ENCODE measurements at places on chromosomes 16 and 17.

GRCh38 chr17:6328279-6328678 lies 106.6 kb downstream of the AIPL1 start:
- DNase-seq, result no peak

- DNase-seq, result peak; percentile 41
Measured at GRCh38 chr17:81309140-81309858, 14.2 kb upstream of the SLC38A10 start.

DNA sequence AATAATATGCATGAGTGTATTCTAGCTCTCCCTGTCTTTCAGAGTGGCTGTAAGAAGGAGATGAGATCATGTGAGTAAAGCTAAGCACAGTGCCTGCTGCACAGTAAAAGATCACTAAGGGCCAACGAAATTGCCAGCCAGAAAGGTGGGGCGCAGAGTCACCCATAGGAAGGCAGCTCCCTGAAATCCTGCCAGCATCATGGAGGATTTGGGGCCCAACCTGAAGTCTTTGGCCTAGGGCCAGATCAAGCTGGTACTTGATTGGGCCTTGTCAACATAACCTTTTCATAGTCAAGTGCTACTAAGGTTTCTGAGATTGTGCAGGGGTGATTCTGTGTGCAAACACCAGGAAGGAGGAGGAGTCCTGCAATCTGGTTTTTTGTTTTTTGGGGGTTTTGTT lies 16.5 kb downstream of the SCNN1B start:
- no peak for DNase-seq

DNA sequence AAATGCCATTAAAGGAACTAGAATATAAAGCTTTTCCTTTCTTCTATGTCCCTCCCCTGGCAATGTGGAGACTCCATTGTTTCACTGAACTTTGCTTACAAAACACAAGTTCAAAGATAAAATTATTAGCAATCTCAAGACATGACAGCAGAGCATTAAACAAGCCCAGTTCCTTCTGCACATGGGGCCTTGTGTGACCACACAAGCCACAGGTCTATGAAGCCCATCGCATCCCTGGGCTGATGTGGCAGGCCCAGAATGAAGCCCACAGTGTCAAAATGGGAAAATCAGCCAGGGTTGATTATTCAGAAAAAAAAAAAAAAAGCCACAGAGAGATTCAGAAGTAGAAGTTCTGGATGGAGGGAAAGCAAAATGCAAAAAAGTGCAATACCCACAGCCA lies 12.9 kb upstream of the SLC39A11 start:
- no peak for DNase-seq

- DNase-seq, result no peak
Measured at GRCh38 chr17:927611-928461, 51.7 kb downstream of the NXN start.

- no peak for DNase-seq
Measured at GRCh38 chr17:49944273-49944870, 24.6 kb upstream of the DLX4 start.

DNA sequence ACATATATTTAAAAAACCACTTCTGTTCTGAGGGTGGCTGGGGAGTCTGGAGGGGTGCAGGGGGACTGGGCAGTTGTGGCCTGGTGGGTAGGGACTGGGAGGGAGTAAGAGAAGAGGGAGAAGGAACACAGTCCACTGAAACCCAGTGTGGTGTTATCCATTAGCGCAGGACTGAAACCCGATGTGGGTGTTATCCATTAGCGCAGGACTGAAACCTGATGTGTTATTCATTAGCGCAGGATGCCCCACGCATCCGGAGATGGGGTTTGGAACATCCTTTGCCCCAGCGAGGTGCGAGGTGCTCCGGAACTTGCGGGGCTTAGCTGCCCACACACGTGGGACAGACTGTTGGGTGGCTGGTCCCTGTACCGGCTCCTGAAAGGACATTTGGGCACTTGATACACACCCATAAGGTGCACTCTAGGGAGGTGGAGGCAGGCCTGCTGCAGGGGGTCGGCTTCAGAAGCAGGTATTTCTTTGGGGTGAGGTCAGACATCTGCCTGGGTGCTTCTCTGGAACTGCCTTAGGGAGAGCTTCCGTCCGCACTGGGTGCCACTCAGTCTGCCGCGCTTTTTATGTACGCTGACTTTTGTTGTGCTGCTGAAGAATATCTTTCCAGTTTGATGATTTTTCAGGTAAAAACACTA lies 20.3 kb upstream of the FASN start:
- DNase-seq, result no peak

DNA sequence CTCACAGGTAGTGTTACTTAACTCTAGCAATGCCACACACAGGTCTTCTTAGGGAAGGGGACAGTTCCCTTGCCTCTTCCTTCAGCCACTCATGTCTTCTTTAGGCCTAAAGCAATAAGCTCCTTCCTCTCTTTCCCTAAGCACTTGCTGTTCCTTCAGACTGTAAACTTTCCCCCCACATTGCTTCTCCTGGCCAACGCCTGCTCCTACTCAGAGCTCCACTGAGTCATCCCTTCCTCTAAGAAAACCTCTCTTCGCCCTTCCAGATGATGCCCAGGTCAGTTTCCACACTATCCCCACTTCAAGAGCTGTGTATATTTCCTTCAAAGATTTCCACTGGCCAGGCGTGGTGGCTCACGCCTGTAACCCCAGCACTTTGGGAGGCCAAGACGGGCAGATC lies 12.5 kb upstream of the EPOP start:
- DNase-seq, result no peak

DNA sequence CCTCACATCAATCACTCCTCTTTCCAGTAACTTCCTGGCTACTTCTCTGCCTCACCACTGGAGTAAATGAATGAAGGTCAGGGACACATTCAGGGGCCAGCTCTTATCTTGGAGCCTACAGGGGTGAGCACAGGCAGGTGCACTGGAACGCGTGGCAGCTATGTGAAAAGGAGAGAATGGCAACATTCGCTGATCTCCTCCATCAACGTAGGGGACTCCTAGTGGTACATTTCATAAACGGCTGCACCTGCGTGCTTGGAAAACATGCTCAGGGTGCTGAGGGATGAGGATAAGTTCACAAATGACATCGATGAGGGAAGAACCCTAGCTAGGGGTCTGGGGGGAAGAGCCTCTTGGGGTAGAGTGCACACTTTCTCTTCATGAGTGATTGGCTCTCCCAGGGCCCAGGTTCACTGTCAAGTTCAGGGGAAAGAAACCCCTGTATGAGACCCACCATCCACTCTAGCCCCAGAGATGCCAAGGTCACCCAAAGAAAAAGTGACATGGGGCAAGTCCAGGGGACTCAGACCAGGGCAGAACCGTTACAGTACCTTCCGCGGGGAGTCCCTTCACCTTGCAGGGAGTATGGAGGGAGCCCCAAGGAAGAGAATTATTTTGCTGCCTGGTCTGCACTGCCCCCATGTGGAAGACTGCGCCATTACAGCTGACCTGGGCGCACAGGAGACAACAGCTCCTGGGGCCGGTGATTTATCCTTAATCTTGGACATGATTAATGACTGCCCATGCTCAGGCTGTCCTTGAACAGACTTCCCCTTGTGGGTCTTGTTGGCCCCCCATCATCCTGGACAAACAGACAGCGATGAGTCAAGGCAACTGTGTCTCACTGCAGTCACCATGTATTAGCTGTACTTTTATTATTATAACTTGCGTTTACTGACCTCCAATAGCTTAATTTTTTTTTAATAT lies 30.1 kb downstream of the VAC14 start:
- peak; percentile 74 for DNase-seq

- DNase-seq, result peak; percentile 38
Measured at GRCh38 chr16:56637814-56638750, at the start of gene MT1A. Gene MT1A, plus strand, starts transcription at chr16:56638666. Its CDS starts 73 bp downstream, at chr16:56638739.

DNA sequence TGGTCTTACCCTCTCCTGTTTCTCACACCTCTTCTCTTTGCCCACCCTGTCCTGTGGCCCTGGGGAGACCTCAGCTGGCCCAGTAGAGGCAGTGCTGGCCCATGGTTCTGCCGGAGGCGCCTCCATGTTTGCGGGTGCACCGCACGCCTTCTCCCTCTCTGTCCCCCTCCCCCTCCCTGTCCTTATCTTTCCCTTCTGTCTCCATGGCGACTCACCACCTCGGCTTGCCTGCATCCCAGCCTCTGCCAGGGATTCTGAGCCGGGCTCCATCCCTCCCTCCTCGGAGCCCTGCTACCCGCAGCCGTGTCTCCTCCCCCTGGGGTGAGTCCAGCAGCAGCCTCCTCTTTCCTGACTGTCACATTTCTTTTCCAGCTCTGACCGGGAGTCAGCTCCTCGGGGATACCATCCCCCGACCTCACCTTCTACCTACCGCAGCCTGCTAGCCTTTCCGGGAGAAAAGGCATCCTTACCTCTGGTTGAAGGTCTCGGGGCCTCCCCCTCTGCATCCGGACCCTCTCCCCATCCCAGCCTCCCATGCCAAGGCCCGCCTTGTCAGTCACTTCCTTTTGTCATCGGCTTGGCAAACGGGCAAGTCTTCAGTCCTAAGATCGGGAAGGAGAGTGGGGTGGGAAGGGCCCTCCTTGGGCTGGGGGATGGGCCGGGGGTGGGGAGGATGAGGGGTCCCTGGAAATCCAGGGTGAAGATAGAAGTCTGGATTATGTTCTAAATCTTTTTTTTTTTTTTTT lies at the start of gene RNF112:
RNF112 (plus strand) TSS at position 358 of the 746 bp plus-strand sequence; CDS start at position 535, 177 bp downstream.
- no peak for DNase-seq

- DNase-seq, result no peak
Measured at GRCh38 chr16:81384006-81384405, 60.6 kb upstream of the CMIP start.

DNA sequence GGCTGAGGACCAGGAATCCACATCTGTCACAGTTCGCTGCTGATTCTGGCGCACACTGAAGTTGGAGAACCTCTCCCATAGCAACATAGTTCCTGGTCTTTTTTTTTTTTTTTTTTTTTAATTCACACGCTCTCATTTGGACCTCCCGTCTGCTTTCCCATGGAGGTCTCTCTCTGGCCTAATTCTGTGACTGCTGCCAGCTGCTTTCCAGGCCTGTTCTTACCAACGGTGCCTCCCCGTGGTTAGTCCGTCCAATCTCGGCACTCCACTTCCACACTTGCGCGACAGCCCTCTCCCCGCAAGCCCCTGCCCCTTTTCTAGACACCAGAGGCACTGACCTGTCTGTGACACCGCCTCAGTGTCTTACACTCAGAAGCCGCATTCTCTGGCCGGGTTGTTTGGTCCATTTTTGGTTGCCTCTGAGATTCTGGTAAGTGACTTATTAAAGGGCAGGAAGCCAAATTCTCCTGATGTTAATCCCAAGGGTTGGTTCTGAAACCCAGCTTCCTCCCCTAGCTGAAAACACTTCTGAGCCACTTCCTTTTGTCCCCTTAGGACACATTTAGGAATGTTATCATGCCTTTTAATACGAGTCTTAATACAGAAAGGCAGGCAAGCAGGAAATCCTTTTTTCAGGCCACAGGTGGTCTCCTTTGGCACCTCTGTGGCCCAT lies 1.1 kb upstream of the AKTIP start:
- DNase-seq, result peak; percentile 29

DNA sequence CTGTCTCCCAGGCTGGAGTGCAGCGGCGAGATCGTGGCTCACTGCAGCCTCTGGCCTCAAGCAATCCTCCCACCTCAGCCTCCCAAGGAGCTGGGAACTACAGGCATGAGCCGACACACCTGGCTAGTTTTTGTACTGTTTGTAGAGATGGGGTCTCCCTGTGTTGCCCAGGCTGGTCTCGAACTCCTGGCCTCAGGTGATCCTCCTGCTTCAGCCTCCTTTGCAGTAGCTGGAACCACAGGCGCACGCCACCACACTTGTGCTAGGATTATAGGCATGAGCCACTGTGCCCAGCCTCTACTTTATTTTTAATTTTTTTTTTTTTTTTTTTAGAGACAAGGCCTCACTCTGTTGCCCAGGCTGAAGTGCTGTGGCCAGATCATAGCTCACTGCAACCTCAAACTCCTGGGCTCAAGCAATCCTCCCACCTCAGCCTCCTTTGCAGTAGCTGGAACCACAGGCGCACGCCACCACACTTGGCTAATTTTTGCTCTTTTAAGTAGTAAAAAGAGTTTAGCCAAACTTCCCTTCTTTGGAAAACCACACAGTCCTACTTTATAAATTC lies 4.4 kb downstream of the NTAN1 start:
- no peak for DNase-seq

DNA sequence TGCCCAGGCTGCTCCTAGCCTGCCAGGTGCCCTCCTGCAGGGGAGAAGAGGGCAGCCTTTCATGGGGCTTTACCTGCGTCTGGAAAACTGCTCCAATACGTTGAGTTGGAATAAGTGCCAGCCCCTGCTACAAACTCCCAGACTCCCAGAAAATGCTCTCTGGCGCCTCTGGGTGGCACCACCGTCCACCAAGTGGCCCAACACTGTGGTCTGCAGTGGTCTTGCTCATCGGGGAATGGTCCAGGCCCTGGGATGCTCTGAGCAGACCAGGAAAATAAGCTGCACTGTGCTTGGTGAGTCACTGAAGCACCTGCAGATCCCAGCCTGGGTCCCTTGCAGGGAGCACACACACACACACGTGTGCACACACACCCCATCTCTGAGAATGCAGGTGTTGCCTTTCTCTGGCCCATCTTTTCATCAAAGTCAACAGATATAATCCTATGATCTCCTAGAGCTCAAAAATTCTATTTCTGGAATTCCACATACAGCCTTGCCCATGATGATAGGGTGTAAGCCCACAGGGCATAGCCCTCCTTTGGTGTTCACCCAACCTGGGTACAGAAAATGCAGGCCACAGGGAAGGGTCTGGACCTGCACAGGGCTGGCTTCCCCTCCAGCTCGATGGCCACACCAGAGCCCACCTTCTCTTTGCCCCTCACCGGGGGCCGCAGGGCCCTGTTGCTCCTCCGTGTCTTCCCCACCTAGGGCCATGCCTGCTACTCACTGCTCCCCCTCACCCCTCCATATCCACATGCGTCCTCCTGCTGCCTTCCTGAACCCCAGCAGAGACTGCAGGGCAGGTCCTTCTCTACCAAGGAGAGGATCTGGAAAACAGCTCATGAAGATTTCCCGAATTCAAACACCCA lies 20.5 kb downstream of the CDIP1 start:
- DNase-seq, result no peak

DNA sequence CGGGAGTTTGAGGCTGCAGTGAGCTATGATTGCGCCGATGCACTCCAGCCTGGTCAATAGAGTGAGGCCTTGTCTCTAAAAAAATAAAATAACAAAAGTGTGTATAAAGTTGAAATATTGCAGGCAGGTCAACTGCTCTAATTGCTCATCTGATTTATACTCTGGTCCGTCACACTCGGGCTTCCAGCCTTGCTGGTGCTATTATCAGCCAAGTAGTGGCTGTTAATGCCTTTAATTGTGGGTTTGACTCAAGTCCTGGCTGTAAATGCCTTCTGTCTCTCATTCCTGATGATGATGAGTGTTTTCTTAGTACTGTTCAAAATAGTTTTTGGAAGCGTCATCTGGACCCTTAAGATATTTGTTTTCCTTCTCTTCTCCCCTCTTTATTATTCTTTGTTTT lies 18.4 kb downstream of the SYT17 start:
- DNase-seq, result no peak

- DNase-seq, result no peak
Measured at GRCh38 chr16:66594739-66595138, 9.8 kb upstream of the CMTM3 start.

GRCh38 chr16:61243954-61244353 lies 792.3 kb downstream of the CDH8 start:
- DNase-seq, result no peak

DNA sequence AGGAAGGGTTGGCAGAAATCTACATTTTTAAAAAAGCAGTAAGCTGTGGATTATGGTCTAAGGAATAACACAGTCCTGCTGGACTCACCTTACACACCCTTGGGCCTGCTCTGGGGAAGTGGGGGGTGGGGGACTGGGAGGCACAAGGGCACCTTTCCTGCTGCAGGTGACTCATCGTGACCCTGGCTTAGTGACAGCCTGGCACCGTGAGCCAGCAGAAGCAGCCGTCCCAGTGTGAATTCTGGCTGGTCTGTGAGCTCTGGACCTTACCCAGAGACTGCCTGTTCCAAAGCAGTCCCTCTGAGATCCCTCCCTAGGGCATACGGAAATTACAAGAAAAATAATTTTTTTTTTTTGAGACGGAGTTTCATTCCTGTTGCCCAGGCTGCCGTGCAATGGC lies 4.2 kb upstream of the CRK start:
- DNase-seq, result no peak

Data from stimulated activated CD4-positive, alpha-beta T cell treated with anti-CD3 and anti-CD28 coated beads, Interleukin-2, amount 100 ng/mL, for 24 hours (primary cell).